Left renal pelvis (tissue), 4 donors: ENCODE measurements at places on chromosomes 16 and 17.

GRCh38 chr17:29592850-29593551 lies at the start of gene ANKRD13B:
ANKRD13B (plus strand) TSS chr17:29593132; CDS start chr17:29593622, 490 bp downstream.
- DNase-seq: no peak

GRCh38 chr16:55125818-55126385 lies 195.2 kb downstream of the IRX5 start:
- no peak for DNase-seq

GRCh38 chr16:11414815-11415775 lies 69.8 kb downstream of the RMI2 start:
- no peak for DNase-seq

GRCh38 chr16:73125850-73126524 lies 78.1 kb upstream of the ZFHX3 start:
- DNase-seq: no peak

- no peak for DNase-seq
Observed at GRCh38 chr16:59274141-59274540, 540.0 kb upstream of the GOT2 start.
